ENCODE measurements at places on chromosomes 7 and 10. TPM values are rescaled to one million over a fixed set of nuclear protein-coding genes. Genes with fewer than 3 reads are reported as not detected.

- no peak for DNase-seq
Observed at GRCh38 chr7:134887523-134887922, 98.8 kb upstream of the AGBL3 start.

DNA sequence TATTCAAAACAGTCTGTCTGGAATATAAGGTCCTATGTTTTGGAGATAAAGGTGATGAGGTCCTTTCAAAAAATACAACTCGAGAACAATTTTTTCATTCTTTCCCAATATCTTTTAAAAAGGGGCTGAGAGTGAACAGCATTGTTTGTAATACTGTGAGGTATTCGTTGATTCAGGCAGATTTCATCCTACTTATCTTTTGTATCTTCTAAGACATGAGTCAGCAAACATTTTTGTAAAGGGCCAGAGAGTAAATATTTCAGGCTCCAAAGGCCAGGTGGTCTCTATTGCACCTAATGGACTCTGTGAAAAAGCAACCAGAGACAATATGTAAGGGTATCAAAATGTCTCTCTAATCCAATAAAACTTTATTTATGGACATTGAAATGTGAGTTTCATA is 8.1 kb upstream of the ANK3 start:
- DNase-seq: no peak

POT1 gene
- 35.1 TPM for total RNA-seq

- no peak for DNase-seq
Observed at GRCh38 chr7:122600042-122600441, 98.9 kb downstream of the RNF133 start.

DNA sequence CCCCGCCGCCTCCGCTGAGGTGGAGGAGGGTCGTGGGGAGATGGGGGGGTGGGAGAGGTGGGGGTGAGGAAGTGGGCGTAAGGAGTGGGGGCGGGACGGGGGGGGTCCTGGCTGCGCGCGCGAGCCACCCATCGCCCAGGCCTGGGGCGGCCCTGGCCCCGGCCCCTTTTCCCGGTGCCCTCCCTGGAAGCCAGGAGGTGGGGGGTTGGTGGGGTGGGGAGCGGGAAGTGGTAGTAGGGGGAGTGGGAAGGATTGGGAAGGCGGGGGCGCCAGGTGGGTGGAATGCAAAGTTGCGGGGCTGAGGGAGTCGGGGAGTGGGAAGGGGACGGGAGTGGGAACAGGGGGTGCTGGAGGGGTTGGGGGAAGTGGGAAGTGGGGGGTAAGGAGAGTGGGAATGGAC is 319 bp upstream of the MMD2 start:
- no peak for DNase-seq

SP4 gene
- total RNA-seq: 17.3 TPM

DNA sequence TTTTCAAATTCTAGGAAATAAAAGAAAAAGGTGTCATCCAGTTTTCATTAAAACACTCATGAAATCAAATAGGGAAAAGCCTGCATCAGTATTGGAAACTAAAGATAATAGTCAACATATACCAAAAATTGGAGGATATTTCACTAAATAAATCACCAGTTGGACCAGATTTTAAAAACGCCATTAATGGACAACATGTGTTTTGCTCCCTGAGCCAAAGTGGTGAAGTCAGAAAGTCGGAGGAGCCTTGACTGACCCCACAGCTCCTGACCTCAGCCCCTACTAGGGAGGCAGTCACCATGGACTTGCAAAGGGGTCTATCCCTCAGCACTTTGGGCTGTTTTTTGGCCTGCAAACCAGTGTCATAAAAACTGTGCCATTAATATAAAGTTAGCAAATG is 98.3 kb upstream of the SEC61G start:
- no peak for DNase-seq

GRCh38 chr7:20200971-20201370 is 16.2 kb downstream of the MACC1 start:
- DNase-seq: no peak

Measured in breast epithelium (tissue), 4 donors.